ENCODE measurements at places on chromosomes 7 and 10.

GRCh38 chr7:132171130-132171576 is 405.1 kb downstream of the PLXNA4 start:
- DNase-seq: no peak

DNA sequence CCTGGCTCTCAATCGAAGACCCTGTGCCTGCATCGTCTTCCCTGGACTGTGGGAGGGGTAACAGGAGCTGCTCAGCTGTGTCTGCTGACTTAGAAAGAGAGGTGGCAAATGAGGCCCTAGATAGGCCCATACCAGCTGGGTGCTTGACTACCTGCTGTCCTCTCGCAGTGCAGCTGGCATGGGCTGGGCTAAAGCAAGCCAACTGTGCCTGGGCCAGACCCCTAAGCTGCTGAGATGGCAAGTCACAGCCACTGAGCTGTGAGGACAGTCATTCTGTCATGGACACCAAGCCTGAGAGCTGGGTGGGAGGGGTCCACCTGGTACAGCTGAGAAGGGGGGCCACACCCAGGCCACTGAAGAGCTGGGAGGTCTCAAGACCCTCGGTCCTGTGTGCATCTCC is 45.8 kb upstream of the AQP1 start:
- DNase-seq: no peak

GRCh38 chr7:41742401-41743020 is 39.6 kb upstream of the INHBA start:
- DNase-seq: no peak

- no peak for DNase-seq
These were observed 10.3 kb downstream of the WNT16 start for GRCh38 chr7:121339082-121339481.

- no peak for DNase-seq
These were observed 35.0 kb downstream of the YKT6 start for GRCh38 chr7:44235582-44236332.

GRCh38 chr7:73838642-73839041 is 3.7 kb downstream of the METTL27 start:
- DNase-seq: no peak

GRCh38 chr7:122919643-122920181 is 33.5 kb upstream of the CADPS2 start:
- no peak for DNase-seq

DNA sequence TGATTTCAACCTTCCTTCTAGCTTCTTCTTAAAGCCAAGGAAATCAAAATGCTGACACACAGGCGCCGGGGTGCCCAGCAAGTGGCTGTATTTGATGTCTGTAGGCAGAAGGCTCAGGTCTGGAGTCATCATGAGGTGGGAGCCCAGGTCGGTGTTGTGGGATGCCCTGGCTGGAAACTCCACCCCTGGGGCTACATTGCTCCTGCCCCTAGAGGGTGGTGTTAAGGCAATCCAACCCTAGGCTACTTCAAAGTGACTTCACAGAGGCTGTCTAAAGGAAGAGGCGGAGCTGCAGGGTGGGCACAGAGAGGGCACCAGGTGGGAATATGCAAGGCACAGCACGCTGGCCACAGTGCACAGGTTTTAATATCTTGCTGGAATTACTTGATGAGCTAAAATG is 200.9 kb downstream of the ADAM12 start:
- no peak for DNase-seq

GRCh38 chr7:115840702-115841101 is 189.9 kb downstream of the TFEC start:
- no peak for DNase-seq

GRCh38 chr7:108385834-108386422 is 70.3 kb downstream of the NRCAM start:
- no peak for DNase-seq

DNA sequence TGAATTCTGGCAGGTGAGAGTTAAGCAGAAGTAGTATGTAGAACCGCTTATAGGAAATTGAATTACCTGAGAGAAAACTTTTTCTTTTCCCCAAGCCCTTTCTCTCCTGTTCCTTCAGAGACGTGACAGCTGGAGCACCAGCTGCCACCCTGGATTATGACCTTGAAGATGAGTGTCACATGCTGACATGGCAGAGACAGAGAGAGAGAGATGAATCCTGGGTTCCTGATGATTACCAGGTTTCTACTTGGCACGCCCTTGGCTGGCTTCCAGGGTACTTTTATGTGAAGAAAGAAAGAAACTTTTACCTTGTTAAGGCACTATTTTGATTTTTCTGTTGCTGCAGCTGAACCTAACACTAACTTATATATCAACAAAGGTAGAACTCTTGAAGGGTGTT is 99.9 kb downstream of the GPR26 start:
- no peak for DNase-seq

DNA sequence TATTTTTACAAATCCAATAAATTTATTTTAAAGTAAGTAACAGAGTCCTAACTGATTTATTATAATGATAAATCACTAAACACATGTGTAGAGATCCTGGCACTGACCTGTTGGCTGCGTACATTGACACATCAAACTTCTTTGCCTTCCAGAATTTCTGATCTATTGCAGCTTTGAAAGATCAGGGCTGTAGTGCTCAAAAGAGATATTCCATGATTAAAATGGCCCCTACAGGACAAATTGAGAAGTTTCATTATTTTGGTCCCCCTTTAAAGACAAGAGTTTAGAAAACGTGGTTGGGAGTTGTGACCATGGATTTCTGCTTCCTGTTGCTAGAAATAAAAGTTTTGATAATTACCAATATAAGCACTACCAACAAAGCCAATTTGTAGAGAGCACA is 87.7 kb upstream of the PDK4 start:
- DNase-seq: no peak

- DNase-seq: no peak
These were observed 95.5 kb upstream of the MEOX2 start for GRCh38 chr7:15781944-15782343.

GRCh38 chr10:111079781-111080180 is 3.0 kb downstream of the ADRA2A start:
- DNase-seq: no peak

- no peak for DNase-seq
These were observed 25.6 kb downstream of the SCD start for GRCh38 chr10:100372415-100373297.

GRCh38 chr10:69901628-69902505 is 100.2 kb downstream of the COL13A1 start:
- DNase-seq: peak; percentile 1

- DNase-seq: peak; percentile 46
These were observed 6.0 kb upstream of the GATA3 start for GRCh38 chr10:8048281-8049008.

DNA sequence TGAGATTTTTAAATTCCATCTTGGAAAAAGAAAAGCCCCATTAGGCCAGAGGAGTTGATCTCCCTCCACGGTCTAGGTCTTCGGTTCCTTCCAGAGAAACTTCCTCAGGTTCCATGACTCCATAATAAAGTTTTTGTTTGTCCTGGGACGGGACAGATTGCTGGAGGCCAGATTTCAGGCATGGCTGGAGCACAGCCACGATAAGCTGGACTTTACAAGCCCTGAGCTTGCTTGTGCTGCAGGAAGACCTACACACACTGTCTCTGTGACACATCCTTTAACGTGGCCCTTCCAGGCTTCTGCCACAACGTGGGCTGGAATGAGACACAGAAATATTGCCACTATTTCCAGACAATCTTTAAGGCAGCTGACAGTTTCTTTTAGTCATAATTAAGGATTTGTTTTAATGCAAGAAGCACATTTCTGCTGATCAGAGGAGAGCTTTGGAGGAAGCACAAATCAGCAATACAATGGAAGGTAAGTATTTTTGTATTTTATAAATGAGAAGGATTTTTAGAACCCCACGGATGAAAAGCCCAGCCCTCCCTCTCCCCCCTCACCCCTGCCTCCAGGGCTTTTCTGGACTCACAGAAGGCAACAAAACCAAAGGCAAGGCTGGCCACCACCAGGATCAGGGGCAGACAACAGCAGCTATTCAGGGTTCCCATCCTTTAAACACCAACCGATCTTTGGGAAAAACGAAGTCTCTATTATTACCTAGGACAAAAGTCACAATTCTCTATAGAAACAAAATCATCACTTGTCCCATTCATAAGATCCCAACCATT is 6.5 kb downstream of the CTBP2 start:
- no peak for DNase-seq

GRCh38 chr10:112231602-112232400 is 48.2 kb upstream of the GPAM start:
- DNase-seq: no peak

GRCh38 chr7:57819491-57819981 is 369.6 kb downstream of the ZNF716 start:
- no peak for DNase-seq

- DNase-seq: no peak
These were observed 227.9 kb downstream of the TCF7L2 start for GRCh38 chr10:113177936-113178335.

DNA sequence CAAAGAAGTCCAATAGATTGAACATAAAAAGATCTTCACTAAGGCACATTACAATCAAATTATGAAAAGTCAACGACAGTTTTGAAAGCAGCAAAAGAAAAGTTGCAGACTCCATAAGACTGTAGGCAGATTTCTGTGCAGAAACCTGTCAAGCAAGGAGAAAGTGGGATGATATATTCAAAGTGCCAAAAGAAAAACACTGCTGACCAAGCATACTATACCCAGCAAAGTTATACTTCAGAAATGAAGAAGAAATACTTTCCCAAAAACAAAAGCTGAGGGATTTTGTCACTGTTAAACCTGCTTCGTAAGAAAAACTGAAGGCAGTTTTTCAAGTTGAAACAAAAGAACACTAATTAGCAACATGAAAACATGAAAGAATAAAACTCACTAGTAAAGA is 145.5 kb downstream of the ZEB1 start:
- DNase-seq: no peak

GRCh38 chr10:115947104-115947503 is 325.9 kb downstream of the GFRA1 start:
- DNase-seq: no peak

DNA sequence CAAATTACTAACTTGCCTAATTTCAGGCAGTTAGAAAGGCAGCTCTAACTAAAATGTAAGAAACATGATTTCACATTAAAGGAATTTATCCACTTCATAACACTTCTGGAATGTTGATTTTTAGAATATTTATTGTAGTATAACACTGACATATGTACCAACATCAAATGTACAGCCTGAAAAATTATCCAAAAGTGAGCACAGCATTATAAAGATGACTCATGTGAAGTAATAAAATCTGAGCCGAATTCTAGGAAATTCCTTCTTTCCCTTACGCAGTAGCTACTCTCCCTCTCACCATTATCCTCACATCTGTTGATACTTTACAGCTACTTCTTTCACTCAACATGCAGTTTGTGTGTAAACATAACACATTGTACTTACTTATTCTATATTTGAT is 610.6 kb downstream of the ZWINT start:
- no peak for DNase-seq

DNA sequence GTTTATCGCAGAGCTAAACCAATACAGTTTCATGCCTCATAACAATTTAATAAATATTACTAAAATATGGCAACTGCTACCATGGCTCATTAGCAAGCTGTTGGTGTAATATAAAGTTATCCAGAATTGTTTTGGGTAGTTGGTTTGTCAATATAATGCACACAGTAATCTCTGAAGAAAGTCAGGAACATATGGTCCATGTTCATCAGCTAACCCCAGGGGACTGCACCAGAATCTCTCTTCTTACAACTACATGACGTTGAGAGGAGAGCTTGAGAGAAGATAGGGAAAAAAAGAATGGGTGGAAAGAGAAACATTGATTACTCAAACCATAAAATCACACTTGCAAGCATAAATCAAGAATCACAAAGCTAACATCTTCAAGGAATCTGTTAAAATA is 333.7 kb downstream of the NRG3 start:
- DNase-seq: no peak

GRCh38 chr10:13767676-13768178 is 181.0 kb downstream of the PRPF18 start:
- DNase-seq: no peak

DNA sequence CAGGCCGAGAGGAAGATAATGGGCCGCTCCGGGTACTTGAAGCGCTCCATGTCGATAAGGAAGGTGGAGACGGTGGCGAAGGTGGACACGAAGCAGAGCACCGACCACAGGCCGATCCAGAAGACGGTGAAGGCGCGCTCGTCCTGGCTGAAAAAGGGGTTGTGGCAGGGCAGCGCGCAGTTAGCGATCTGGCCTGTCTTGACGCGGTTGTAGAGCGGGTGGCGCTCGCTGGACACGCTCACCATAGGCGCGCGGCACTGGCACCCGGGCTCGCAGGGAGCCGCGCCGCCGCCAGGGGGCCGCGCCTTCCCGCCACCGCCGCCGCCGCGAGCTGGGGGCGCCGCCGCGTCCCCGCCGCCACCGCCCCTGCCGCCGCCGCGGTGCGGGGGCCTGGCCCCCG is 1.6 kb downstream of the FZD8 start:
- DNase-seq: no peak

- DNase-seq: no peak
These were observed 595.7 kb downstream of the CCSER2 start for GRCh38 chr10:84924131-84924530.

DNA sequence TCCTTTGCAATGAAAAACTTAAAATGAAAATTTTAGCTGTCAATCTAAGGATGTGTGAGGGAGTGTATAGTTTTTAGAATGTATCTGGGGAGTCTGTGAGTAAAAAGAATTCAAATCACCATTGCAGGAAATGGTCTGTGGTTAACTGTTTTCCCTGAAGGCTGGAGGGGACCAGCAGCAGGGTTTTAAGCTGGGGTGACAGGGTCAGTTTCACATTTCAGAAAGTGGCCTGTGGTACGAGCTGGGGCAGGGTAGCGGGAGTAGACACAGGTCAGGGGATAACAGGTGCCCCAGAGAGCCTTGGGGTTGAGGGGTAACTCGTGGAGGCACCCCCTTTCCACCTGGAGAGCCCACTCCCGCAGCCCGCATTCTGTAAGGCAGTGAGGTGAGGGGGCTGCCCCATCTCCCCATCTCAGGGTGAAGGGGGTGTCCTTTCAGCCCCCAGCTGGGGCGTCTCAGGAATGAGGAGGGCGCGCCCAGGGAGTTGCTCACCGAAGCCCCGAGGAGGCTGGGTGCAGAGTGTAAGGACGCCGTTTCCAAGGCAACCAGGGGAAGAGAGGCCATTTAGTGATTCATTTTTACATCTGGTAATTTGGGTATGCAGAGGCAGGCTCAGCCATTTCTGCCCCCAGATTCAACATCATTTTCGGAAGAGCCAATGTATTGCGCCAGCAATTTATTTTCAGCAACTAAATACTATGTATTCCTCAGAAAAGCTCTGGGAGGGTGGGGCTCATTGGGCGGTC is 168.9 kb downstream of the SLIT1 start:
- DNase-seq: peak; percentile 50

DNA sequence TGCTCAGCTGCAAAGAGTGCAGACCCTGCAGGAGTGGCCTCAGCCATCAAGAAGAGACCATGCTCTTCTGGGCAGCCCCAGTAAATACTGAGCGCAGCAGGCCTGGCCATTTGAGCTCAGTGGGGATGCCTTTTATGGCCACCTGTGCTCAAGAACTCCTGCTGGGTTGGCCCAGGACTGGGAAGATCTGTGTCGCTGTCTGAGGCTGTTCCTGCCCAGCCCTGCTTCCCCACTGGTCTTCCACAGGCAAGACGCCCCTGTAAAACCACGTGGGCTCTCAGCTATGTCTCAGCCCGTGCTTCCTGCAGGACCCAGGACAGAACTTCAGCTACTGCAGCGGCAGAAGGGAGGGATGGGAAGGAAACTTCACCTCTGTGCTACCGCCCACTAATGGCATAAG is 10.5 kb upstream of the PPIF start:
- no peak for DNase-seq
